ENCODE measurements at places on chromosomes 1 and 21.

- no peak for DNase-seq
These were observed 3.9 kb upstream of the KRTAP10-6 start for GRCh38 chr21:44596068-44596725.

- DNase-seq: no peak
These were observed 5.0 kb upstream of the PDC start for GRCh38 chr1:186465946-186466345.

GRCh38 chr1:56570924-56571372, 8.4 kb downstream of the PLPP3 start:
- DNase-seq: no peak

DNA sequence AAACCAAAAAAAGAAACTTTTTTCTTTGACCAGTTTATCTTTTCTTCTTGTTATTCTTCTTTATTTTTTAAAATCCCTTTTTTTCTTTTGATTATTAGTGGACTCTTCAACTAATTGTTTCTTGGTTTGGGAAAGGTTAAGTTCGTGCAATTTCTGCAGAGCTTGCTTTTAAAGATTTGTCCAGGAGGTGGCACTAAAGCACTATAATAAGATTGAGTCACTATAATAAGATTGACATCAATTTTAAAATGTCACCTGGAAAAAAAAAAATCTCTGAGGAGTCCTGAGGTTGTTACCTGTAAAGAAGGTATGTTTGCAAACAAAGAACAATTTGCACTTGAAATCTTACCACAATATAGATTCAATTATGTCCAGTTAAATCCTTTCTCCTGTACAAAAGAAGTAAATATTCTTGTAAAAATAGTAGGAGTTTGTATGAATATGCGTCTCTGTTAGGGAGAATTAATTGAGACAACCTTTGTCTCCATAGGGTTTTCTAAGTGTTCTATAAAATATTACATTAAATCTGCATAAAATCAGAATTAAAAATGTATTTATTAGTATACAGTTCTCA, 166.7 kb downstream of the ADGRL4 start:
- DNase-seq: no peak

DNA sequence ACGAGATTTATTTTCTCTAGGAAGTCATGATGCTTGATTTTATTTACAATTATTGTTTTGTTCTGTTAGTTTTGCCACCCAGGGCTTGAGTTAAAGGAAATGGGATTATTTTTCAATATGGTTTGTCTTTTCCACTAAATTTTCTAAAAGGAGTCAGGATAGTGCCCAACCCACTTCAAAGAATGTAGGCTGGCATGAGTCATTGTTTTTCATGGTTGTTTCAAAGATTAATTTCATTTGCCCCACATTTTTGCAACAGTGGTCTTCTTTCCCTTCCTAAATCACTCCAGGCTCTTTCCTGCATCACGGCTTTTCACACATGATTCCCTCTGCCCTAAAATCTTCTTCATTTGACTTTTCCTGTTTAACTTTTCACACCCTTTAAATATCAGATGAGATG, 2.5 kb downstream of the SLAMF6 start:
- DNase-seq: no peak

GRCh38 chr1:14614341-14614740, 15.9 kb downstream of the KAZN start:
- DNase-seq: no peak

DNA sequence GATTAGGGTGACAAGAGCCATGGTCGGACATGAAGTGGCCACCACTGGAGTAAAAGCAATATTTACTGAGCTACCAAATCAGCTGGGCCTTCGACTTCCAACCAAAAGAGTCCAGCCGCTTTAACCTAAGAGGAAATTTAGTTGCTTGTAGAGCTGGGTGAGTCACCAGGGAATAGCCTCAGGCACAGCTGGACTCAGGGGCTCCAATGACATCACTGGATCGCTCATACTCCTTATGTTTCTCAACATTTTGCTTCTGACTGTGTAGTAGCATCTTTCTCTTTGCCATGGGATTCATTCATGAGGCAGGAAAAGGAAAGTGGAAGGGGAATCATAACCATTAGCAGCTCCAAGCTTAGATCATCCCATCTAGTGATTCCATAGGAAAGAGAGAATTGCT, 664.4 kb downstream of the MATN1 start:
- peak; percentile 64 for DNase-seq

DNA sequence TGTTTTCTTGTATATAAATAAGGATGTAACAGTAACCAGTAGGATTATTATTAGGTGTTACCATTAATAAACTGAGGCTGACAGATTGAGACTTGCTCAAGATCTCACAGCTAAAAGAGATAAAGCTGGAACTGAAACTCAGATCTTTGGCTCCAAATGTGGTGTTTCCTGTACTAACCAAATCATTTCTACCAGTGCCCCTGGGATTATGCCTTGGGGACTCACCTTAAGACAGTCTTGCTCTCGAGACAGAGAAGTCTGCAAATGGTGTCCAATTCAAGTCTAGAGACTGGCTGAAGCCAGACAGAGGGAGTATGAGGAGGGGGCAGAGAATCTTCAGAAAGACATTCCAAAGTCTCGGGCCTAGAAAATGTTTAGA, 593 bp upstream of the CD53 start:
- no peak for DNase-seq

- no peak for DNase-seq
These were observed 2.7 kb downstream of the MIA3 start for GRCh38 chr1:222620566-222620965.

DNA sequence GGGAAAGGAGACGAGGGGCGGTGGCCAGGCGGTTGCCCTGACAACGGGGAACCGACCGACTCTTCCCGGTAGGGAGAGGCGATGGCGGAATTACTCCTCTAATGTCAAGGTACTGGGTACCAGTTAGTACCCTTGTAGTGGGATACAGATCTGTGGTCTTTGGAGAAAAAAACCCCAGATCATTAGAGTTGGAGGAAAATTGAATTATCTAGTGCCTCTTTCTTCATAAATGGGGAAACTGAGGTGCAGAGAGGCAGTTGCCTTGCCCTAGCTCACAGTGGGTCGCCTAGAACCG, 545 bp upstream of the PEF1 start:
- no peak for DNase-seq

DNA sequence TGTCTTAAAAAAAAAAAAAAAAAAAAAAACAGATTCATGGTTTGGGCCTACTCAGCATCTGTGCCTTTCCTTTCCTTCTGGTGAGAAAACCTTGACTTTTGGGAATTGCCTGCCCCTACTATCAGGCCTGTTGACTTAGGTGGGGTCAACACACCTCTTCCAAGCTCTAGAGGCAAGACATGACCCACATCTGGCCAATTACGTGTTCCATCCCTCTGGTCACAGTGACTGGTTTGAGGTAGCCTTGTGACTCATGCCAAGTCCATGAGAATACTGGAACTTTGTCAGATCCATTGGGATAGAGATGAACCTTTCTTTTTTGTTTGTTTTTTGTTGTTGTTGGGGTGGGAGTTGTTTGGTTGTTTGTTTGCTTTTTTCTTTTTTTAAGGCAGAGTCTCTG, 37.3 kb upstream of the KHDRBS1 start:
- DNase-seq: no peak

DNA sequence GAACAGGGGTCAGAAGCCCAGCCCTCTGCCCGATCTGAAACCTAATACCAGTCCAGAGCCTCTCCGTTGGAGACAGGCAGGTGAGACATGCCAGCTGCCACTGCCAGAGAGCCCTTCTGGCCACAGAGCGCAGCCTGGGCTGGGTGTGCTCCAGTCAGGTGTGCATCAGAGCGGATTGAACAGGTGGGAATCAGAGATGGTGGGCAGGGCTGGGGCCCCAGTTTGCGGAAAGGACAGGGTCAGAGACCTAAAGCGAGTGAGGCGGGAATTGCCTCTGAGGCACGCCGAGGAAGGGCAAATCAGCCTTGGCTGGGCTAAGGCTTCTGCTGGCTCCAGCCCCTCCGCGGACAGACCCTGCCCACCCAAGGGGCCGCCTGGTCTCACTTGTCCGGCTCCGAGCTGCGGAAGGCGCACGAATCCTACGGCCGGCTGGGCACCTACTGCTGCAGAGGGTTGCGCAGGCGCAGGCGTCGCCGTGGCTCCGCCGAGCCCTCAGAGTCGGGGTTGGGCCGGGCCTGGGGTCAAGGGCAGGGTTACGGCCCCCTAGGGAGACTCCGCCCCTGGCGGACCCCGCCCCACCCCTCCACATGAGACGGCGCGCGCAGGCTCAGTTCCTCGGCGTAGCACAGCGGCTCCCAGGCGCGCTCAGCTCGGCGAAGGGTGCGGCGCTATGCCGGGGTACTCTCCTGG, 10.3 kb downstream of the CPLANE2 start:
- DNase-seq: no peak

- DNase-seq: no peak
These were observed 1104.2 kb upstream of the TMPRSS15 start for GRCh38 chr21:19507682-19508260.

Data from GM04504 (cell line).